Stimulated activated CD8-positive, alpha-beta memory T cell treated with anti-CD3 and anti-CD28 coated beads, Interleukin-4, amount 100 ng/mL, for 48 hours (primary cell): ENCODE measurements at places on chromosomes 1 and 21.
A peak's percentile ranks its signal among the peaks of the same experiment; 100 is the strongest.

GRCh38 chr1:237115035-237115434 is 73.1 kb downstream of the RYR2 start:
- no peak for DNase-seq

GRCh38 chr1:201557572-201557958 is 18.6 kb downstream of the NAV1 start:
- no peak for DNase-seq

- no peak for DNase-seq
Observed at GRCh38 chr1:167910530-167910929, 3.4 kb downstream of the ADCY10 start.

DNA sequence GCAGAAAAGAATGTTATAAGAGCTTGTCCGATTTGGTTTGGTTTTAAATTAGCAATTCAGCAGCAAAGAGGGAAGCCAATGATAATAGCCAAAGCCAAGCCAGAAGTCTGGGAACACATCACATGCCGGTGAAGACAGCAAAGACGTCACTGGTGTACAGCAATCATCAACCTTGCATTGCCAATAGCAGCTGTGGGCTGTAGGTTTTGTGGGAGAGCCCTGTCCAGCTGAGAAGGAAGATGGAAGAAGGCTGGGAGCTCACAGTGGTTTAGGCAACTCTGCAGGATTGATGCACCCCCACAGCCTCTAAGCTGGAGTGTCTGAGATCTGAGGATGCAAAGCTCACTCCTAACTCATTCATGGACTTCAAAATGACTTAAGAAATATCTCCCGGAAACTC is 338.7 kb downstream of the SIPA1L2 start:
- DNase-seq: no peak

DNA sequence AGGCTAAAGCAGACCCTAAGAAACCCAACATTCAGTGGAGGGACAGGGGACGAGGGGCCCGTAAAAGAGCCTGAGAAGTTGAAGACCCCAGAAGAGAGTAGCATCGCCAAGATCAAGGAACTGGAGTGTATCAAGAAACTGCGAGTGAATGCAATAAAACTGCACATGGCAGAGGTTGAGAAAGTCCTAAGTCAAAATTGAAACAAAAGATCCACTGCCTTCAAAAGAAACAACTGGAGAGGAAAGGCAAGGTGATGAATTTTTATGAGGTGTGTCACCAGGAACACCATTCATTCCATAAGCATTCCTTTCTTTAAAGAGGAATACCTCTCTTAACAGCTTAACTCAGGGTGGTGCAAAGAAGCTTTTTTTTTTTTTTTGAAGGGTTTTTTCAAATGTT is 38.3 kb upstream of the ADORA3 start:
- DNase-seq: no peak

- no peak for DNase-seq
Observed at GRCh38 chr1:230622151-230622550, 20.1 kb upstream of the COG2 start.

DNA sequence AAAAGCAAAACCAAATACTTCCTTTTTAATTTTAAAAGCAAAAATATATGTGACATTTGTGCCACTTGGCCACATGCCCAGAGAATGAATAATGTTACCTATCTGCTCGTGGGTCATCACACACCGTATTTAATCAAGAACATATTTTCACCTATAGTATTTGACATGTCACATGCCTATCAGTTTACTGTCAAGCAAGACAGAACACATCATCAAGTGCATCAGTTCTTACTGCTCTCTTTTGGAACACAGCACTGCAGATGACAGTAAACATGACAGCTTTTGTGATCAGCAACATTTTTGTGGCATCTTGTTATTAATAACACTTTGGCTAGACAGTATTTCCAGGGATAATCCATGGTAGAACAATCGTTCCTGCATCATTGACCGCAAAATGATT is 134.4 kb downstream of the LRRC7 start:
- DNase-seq: no peak

- peak; percentile 50 for DNase-seq
Observed at GRCh38 chr1:153532181-153532580, 3.6 kb downstream of the S100A6 start.

DNA sequence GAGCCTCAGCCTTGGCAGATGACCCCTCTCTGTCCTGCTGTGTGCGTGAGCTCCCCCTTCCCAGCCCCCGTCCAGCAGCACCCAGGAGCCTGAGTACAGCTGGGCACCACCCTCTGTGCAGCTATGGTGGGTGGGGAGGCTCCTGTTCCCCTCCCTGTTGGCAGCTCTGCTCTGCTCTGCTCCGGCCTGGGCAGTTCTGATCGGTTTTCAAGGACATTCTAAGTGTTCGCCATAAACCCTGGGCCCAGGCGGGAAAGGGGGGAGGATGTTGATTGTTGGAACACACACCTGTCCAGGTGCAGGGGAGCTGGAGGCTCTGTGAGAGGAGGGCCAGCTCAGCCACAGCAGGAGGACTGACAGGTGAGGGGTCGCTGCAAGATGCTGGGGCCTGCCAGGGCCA is at the start of gene CLCNKB:
TSS of gene CLCNKB (plus strand) at position 262 of the 400 bp plus-strand sequence. CDS start 711 bp downstream, outside the sequence.
- no peak for DNase-seq

GRCh38 chr1:167798952-167799351 is 77.2 kb downstream of the MPZL1 start:
- DNase-seq: no peak

GRCh38 chr1:183806125-183806524 is 1.2 kb downstream of the RGL1 start:
- DNase-seq: no peak
